Right lobe of liver (tissue), 6 donors: ENCODE measurements at places on chromosomes 13 and 19. TPM values are rescaled to one million over a fixed set of nuclear protein-coding genes. Genes with fewer than 3 reads are reported as not detected.

Gene CRX
- total RNA-seq: not detected

Gene APOC1
- total RNA-seq: 5,561 TPM

Gene ZNF610
- 0.51 TPM for total RNA-seq

Gene ZNF682
- 2.7 TPM for total RNA-seq

Gene KLK4
- total RNA-seq: not detected

Gene SLC46A3
- total RNA-seq: 48.3 TPM

Gene KLK12
- not detected for total RNA-seq

Gene EFNB2
- total RNA-seq: 2.3 TPM

Gene TDRD12
- not detected for total RNA-seq

Gene URAD
- total RNA-seq: not detected

Gene DCT
- 0.10 TPM for total RNA-seq

Gene ADM5
- total RNA-seq: 0.61 TPM

Gene CILP2
- total RNA-seq: 0.12 TPM

Gene KHSRP
- 69.7 TPM for total RNA-seq

Gene C5AR2
- 6.6 TPM for total RNA-seq

Gene NALCN
- 0.20 TPM for total RNA-seq

Gene JAK3
- 2.5 TPM for total RNA-seq

Gene CFAP97D2
- total RNA-seq: not detected

Gene FKBP8
- 137 TPM for total RNA-seq

Gene ZNF419
- total RNA-seq: 3.3 TPM

Gene MYO1F
- total RNA-seq: 16.9 TPM

Gene ZNF283
- total RNA-seq: 1.7 TPM

Gene RXFP2
- total RNA-seq: not detected

Gene GEMIN7
- 27.5 TPM for total RNA-seq

Gene ZNF132
- total RNA-seq: 0.75 TPM

Gene IZUMO2
- not detected for total RNA-seq

Gene LYPD5
- total RNA-seq: 0.80 TPM

Gene KLK6
- total RNA-seq: not detected
